Fibroblast of mammary gland (primary cell): ENCODE measurements at places on chromosomes 3 and 15.

DNA sequence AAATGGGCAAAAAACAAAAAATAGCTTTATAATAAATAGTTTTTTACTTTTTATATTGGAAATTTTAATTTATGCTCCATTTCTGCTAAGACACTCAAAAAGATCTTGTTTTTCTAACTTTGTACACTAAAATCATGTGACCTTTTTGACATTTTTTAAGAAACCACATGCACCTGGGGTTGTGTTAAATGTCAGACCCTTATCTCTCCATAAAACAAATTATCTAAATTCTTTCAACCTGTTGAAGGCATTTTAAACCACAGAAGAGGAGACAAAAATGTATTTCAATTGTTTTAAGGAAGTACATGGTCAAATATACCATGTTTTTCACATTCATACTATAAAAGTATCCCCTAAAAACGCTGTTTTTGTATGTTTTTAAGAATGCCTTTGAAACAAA is 29.2 kb downstream of the IFT80 start:
- no peak for DNase-seq

- DNase-seq = no peak
These were observed 37.0 kb downstream of the LARS2 start for GRCh38 chr3:45425237-45425933.

DNA sequence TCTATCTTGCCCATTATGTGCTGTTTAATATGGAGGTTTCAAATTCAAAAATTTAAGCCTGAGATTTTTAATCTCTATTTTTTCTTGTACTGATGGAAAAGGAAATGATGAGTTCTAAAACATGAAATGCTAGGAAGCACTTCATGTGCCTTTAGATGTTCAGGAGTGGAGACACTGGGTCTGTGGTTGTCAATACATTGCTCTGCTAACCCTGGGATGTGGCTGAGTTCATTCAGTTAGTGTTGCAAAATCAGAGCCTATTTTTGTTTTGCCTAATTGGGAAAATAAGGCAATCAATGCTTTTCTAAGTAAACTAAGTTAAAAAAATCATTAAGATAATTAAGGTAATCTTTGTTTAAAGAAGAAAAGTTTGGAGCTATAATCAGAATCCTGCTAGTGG is 83.1 kb downstream of the DIPK2A start:
- no peak for DNase-seq

GRCh38 chr15:20348900-20349773 is 192.5 kb downstream of the GOLGA6L6 start:
- DNase-seq = no peak

DNA sequence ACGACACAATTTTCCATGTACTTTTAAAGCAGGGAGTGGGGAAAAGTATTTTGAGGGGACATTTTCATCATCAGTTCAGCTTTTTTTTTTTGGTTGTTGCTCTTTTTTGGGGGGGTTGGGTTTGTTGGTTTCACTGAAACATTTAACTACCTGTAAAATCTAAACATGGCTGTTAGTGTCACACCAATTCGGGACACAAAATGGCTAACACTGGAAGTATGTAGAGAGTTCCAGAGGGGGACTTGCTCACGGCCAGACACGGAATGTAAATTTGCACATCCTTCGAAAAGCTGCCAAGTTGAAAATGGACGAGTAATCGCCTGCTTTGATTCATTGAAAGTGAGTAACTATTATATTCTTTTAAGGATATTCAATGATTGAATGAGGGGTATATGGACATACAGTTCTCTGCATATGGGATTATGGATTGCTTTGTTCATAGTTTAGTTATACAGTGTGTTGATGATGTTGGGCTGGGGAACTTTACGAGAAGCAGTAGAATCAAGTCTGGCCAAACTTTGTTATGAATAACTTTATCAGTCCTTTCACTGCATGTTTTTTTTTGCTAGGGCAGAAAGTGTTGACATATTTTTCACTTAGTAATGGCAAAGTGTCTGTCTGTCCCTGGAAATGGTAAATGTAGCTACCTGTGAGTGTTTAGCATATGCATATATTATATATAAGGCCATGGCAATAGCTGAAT is 31.5 kb downstream of the MBNL1 start:
- DNase-seq = peak; percentile 30

GRCh38 chr3:61748288-61748687 is 186.9 kb downstream of the PTPRG start:
- DNase-seq = no peak

GRCh38 chr15:35540885-35541284 is 5.1 kb downstream of the DPH6 start:
- DNase-seq = peak; percentile 75

- peak; percentile 49 for DNase-seq
These were observed 378.2 kb upstream of the THBS1 start for GRCh38 chr15:39202641-39203040.
